Stimulated activated CD8-positive, alpha-beta memory T cell treated with anti-CD3 and anti-CD28 coated beads, Interleukin-15, amount 100 ng/mL, for 4 hours (primary cell): ENCODE measurements at places on chromosomes 4 and X.
A peak's percentile ranks its signal among the peaks of the same experiment; 100 is the strongest.

DNA sequence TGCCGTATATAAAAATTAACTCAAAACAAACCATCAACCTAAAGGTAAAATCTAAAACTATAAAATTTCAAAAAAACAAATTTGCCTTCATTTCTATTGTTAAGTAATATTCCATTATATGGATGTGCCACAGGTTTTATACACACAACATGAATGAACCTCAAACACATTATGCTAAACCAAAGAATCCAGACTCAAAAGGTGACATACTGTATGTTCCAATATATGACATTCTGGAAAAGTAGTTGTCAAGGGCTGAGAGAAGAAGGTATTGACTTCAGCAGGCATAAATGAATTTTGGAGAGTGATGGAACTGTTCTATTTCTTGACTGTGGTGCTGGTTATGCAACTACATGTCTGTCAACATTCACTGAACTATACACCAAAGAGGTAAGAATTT is 56.6 kb downstream of the CNOT6L start:
- no peak for DNase-seq

DNA sequence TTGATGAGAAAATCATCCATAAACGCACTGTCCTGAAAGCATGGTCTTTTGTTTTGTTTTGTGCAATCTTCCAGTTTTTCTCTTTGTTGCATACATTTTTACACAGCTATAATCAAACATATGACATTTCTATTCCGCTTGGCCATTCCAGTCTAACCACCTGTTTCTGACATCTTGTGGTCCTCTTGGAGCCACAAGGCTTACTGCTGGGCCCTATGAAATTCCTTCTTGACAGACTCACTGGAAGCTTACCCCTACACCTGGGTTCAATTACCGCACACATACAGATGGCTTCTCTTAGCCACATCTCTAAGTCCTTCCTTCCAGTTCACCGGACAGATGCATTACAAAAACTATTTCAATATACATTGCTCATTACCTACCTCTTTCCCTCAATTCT is 72.4 kb downstream of the PAPSS1 start:
- no peak for DNase-seq

DNA sequence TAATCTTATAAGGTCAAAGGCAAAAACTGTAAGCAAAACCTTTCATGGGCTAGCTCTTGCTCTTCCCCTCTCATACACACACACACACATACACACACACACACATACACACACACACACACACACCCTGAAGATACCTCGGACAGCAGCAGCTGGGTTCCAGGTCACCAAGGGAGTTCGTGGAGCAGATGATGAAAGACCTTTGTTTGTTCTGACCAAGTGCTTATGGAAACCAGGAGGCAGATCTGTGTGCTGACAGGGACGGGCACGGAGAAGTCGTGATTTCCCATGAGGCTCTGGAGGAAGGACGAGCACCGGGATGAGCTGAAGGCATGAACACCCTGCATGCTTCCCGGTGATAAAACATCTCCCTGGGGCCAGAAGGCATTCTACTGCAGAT is 35.4 kb upstream of the CRMP1 start:
- DNase-seq = no peak

GRCh38 chr4:77560170-77560569 is 45.5 kb upstream of the CXCL13 start:
- no peak for DNase-seq

DNA sequence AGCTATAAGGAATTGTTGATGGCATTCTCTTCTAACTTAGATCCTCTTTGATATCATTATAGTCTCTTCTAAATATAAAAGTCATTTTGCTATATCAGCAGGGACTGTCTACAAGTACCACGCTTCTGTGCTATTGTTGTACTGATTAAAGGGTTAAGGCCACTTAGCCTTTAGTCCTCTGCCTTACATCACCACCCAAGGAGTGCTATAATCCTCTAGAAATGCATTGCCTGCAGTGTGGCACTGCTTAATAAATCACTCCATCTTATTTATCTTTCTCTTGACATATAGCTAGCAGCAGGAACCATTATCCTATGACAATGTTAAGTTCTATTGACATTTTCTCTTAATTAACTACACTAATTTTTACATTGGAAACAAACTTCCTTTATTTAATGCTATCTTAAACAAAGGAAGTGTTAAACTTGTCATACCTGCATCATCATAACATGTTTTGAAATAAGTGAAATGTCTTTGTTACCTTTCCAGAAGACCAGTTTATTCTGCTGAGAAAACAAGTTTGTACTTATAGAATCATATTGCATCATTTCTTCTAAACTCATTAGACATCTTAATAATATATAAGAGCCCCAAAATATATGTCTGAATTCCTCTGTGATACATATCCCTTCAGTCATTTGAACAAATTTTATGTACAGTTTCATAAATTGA is 360.9 kb upstream of the ATOH1 start:
- DNase-seq = no peak

DNA sequence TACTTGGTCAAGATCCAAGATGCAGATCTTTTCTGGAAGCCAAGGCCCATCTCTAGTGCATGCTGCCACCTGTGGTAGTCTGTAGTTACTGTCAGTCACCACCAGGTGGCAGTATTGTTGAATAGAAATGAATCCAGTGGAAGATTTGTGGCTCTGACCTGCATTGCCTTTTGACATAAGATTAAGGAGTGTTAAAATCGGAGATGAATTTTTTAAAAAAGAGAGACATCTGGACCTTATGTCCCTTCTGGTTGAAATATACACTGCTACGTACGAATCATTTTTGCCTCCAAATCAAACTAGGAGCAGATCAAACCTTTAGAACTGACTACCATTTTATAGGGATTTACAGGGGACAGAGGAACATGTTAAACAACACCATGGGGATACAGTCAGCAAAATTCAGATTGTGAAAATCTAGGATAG is 46.9 kb upstream of the RHOH start:
- DNase-seq = peak; percentile 22

DNA sequence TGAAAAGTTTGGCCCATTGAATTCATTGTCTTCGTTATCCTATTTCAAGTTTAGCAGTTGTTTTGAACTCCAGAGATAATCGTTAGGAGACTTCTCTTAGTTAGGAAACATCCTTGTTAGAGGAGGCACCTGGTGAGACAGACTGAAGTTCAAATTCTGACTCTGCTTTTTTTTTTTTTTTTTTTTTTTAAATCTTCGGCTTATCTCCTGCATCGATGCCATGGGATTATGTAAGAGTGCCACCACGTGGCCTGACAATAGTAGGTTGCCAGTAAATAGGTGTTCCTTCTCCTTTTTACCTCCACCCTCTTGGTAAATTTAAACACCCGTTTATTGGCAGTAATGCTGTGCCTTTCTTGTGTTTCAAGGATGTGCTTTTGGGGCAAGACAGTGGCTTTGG is 149.3 kb downstream of the SOWAHB start:
- no peak for DNase-seq

GRCh38 chr4:116480546-116480945 is 604.8 kb downstream of the TRAM1L1 start:
- DNase-seq = no peak

DNA sequence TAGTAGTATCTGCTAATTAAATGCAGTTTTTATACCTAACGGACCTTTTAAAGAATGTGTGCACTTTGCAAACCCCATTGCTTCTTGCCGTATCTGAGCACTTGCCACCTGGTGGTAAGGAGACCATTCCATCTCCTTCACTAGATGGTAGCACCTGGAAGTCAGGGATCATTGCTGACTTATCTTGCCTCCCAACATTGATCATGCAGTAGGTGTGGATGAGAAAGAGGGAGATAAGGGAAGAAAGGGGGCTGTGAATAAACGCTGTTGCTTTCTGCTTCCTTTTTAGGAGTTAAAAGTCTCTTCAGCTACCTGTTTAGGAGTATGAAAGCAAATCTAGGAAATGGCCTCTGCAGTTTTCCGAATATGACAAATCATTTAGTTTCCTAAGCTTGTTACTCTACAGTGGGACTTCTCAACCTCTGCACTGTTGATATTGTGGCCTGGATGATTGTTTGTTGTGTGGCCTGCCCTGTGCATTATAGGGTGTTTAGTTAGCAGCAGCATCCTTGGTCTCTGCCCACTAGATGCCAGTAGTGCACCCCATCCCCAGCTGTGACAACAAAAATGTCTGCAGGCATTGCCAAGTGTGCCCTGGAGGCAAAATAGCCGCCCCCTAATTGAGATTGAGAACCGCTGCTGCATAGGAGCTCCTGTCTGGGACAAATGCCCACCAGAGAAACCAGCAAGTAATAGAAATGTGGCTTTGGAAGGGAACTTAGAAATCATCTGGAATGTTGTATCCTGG is 38.8 kb downstream of the GAB1 start:
- DNase-seq = no peak

DNA sequence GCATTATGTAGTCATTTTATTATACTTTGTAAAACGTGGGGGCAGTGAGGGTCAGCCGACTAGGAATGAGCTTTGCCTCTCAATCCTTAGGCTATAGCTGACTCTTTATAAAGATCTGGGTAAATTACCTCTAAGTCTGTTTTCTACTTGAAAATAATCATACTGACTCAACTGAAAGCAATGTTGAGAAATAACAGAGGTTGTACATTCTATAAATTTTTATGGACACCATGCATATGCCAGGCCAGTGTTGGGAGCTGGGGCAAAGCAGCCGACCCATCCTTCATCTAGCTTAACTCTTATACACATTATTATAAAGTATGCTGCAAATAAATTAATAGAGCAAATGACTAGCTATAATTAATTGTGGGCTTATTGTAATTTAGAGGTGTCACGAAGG is 2.2 kb upstream of the DCUN1D4 start:
- DNase-seq = no peak

DNA sequence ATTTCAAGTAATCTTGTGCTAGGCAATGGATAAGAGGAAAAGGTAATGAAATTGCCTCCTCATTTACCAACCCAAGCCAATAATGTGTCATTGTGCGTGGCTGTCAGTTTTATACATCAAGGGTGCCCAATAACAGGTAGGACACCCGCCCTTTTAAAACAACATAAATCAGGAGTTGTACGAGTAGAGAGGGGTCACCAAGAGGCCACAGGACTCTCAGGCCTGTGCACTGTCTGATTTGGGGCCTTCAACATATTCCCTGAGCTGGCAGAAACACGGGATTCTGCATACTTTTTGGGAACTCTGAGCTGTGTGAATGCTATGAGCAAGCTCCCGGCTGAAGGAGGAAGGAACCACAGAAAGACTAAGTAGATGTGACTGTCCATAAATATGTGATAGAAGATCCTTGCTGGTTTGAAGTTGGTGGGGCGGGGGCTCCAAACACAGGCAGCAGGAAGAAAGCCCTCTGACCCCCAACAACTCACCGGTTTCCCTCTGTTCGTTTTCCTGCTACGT is 82.7 kb upstream of the MAML3 start:
- no peak for DNase-seq

DNA sequence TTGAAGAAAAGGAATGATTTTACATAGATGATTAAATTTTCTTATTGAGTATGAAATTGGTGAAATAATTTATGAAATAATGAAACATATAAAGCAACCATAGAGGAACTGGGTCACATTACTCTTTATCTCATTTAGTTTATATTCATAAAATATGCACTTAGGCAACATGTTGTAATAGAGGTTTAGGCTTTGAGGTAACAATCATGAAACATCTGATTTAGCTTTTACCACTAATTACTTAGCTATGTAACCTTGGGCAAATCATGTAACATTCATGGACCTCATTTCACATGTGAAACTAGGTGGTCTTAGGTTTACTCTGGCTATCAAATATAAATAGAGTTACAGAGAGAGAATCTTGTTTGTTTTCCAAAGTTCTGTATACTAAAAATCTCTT is 54.5 kb upstream of the SMARCA5 start:
- DNase-seq = no peak
